ENCODE measurements at places on chromosomes 12 and 14.

DNA sequence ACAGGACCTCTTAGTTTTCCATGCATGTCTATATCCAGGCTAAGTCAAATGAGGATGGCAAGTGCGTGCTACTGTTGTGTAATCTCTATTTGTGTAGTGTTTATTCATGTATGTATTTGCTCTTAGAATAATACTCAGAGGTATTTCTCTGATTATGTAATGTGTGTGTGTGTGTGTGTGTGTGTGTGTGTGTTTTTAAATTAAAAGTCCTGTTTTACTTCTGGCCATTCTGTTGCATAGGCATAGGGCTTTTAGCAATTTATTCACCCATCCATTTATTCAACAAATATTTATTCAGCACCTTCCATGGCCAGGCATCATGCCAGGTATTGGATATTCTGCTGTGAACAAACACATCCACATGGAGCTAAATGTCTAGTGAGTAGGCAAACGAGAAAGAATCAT, 63.5 kb downstream of the PELI2 start:
- DNase-seq = no peak

- no peak for DNase-seq
Measured at GRCh38 chr12:69467366-69467765, 2.8 kb upstream of the FRS2 start.

DNA sequence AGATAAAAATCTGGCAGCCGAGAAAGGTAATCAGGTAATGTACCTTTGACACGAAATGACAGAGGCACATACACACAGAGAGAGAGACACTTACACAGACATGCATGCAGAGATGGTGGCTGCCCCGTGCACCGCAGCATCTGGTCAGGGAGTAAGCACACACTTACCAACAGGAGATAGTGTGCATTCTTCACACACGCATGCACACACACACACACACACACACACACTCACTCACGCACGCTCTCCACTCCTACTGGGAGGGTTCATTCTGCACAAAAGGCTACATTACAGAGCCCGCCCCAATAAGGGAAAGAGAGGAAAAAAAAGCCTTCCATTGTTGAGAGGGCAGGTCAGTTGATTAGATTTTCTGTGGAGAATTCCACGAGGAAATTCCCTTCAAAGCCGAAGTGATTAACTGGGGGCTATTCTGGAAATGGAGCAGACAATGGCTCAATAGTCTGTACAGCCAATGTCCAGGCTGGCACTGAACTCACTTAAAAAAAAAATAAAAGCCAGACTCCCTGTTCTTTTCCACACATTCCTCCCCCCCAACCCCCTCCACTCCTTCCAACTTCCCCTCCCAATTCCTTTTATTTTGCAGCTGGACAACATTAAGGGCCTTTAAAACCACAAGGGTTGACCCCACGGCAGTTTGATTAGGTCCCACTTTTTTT, 1.4 kb upstream of the SOX5 start:
- peak; percentile 2 for DNase-seq

- no peak for DNase-seq
Measured at GRCh38 chr12:107331912-107332311, 238.6 kb upstream of the CRY1 start.

DNA sequence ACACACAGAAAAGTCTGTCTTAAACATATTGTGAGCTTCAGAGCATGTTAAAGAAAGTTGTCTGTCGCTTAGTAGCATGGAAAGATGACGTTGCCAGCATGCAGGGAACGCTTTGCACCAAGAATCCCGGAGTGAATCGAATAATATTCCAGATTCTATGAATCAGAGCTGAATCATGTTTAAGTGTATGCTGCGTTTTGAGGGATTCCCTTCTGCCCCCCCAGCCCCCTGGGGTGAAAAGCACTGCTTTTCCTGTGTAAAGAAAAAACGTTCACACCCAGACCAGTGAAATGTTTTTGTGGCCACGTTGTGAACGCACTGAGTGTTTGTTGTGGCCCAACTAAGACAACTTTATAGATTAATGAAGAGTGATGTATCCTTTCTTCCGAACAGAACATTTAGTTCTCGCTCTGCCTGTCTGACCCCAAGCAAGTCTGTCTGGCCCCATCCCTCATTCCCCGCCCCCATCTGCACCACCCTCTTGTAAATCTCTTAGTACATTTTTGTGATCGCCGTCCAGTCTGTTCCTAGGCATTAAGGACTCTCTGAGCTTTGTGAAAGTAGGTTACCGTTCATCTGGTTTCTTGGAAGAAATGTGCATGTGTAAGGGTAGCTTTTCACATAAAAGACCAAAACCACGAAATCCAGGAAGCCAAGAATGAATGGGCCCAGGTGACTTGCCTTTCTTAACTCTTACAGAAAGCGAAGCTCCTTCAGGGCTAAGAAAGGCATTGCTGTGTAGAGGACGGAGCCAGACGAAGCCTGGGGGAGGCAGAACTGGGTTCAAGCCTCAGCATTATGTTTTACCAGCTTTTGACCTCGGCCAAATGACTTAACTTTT, 103.0 kb downstream of the SAMD4A start:
- peak; percentile 89 for DNase-seq

DNA sequence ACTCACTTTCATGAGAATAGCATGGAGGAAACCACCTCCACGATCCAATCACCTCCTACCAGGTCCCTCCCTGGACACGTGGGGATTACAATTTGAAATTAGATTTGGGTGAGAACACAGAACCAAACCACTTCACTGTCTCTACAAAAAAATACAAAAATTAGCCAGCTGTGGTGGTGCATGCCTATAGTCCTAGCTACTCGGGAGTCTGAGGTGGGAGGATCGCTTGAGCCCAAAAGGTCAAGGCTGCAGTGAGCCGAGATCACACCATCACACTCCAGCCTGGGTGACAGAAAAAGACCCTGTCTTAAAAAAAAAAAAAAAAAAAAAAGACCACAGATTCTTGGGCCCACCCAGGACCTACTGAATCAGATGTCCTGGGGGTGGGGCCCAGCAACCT, 28.3 kb downstream of the BRI3BP start:
- DNase-seq = no peak

DNA sequence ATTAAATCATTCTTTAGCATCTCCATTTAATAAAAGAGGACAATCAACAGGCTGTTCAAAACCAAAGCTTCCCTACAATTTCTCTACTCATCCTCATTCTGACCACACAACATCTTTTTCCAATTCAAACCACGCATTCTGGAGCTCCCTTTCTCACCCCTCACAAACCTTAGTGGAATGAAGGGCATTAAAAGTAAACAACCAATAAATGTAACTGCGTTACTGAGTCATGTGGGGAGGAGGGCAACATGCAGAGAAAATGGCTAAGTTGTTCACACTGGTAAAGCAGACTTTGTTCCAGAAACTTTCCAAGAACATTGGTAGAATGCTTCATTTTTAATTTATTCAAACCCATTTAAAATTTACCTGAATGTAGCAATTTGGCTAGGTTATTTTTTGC, 19.6 kb downstream of the SOX5 start:
- DNase-seq = no peak

DNA sequence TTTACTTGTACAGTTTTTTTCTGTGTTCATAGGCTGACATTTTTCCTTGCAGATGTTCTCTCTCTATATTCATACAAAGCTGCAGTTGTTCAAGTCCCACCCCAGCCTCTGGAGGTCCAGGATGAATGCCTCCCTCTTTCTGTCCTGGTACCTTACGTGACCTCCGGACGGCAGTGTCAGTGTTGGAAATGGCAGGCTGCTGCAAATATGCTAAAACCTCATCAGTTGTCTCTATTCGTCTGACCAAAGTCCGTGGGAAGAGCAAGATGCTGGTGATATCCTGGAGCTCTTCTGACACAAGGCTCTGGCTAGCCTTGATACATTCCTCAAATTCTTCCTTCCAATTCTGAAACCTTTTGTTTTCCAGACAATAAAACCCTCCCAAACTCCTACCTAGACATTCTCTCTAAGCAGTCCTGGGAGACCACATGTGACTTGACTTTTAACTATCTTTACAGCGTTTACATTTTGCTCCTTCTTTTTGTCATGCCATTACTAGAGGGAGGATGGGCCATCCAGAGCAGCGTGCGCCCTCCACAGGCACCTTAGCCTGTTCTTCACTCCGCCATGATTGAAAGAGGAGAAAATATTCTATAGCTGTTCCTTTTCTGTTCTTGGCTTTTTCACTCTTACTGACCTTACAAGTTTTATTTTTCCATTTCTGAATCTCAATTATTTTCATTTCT, 143.6 kb downstream of the RGS6 start:
- DNase-seq = no peak

GRCh38 chr12:65712260-65713004, 111.9 kb upstream of the HMGA2 start:
- no peak for DNase-seq

GRCh38 chr14:69879175-69880043, at the start of gene SMOC1:
Gene SMOC1, plus strand, starts transcription at chr14:69879416. Its CDS starts 263 bp downstream, at chr14:69879679.
- DNase-seq = no peak

GRCh38 chr12:128820723-128821432, 2.9 kb downstream of the SLC15A4 start:
- DNase-seq = no peak

DNA sequence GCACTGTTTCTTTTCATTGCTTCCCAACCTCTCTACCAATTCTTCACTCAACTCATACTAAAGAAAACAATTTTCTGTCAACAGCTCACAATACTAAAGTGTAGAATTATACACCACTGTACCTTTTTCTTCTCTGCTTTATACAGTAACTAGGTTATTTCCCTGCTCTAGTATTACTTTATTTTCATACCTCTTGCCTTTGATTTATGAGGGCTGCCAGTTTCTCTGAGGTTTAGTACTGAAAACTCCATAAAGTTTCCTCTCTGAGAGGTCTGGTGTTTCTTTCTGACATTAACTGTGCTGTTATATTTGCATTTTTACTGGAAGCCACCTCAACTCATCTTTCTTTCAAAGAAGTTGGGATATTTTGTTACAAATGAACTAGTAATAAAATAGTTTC, 63.0 kb upstream of the GRIP1 start:
- no peak for DNase-seq

DNA sequence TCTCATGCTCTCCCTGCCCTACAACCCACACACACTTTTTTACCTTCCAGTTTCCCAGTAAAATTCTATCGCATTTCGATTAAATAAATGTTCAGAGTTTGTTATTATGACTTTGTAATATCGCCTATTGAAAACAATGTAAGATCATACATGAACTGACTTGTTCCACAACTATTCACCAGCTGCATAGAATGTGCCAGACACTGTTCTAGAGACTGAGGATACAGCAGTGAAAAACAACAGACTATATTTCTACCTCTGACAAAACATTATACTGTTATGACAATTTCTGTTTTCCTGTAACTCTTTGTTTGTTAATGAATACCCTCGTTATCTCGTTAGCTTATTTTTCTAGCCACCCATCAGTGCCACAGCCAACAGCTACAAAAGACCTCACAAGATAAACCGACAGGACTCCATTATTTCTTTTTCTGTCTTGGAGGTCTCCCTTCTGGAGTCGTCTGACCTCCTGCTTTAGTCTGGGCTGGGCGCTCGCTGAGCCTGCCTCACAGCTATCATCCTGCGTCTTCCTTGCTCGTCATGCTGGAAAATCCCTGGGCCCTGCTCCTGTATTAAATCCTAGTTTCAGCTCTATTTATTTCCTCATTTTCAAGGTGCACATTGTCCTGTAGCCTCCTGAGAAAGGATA, 498.9 kb downstream of the DIO2 start:
- no peak for DNase-seq

GRCh38 chr14:105855893-105856675, 329.7 kb downstream of the TMEM121 start:
- DNase-seq = no peak

GRCh38 chr14:91681118-91681517, 50.8 kb downstream of the CATSPERB start:
- no peak for DNase-seq

GRCh38 chr12:110754101-110754793, 11.6 kb upstream of the PPP1CC start:
- no peak for DNase-seq

GRCh38 chr12:28899951-28900350, 249.1 kb upstream of the FAR2 start:
- DNase-seq = peak; percentile 98

DNA sequence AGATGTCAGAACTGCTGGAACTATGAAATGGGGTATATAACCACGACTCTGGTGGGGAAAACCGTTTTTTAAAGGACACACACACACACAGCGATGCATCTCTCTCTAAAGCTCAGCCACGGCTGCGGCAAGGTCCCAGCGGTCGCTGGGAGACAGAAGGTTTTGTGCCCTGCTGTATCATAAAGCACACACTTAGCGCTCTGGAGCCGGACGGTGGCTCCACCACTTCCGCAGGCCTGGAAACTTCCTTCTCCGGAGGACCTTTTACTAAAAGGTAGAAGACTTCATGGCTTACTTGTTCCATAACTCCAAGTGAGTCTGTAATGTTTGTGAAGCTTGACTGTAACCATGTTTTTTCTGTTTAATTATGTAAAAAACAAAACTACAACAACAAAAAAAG, 349.3 kb downstream of the DIO2 start:
- no peak for DNase-seq

- no peak for DNase-seq
Measured at GRCh38 chr14:63902375-63902976, 49.7 kb downstream of the SYNE2 start.

- peak; percentile 66 for DNase-seq
Measured at GRCh38 chr12:122681814-122682213, 21.3 kb downstream of the HCAR2 start.

DNA sequence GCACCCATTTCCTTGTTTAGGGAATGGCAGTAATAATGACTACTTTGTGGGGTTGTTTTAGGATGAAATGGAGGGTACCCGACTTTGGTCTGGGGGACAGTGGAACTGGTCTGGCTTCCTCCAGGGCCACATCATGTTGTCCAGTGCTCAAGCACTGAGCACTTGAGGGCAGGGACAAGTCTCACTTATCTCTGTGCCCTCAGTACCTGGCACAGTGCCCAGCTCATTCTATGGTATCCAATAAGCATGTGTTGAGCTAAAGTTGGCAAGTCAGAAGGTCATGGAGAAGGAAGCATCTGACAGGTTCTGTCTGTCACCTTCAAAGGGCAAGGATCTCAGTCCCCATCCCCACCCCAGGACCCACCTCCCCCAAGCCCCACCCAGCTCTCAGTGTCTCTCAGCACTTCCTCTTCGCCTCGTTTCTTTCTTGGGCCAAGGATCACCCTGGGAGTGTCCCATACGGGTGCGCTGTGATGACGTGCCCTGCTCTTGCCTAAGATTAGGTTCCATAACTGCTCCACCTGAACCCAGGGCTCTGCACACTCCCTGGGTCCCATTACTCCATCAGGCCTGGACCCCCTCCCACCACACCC, 24.3 kb upstream of the TMEM106C start:
- DNase-seq = no peak

- peak; percentile 45 for DNase-seq
Measured at GRCh38 chr12:52038447-52038846, 12.8 kb upstream of the NR4A1 start.

DNA sequence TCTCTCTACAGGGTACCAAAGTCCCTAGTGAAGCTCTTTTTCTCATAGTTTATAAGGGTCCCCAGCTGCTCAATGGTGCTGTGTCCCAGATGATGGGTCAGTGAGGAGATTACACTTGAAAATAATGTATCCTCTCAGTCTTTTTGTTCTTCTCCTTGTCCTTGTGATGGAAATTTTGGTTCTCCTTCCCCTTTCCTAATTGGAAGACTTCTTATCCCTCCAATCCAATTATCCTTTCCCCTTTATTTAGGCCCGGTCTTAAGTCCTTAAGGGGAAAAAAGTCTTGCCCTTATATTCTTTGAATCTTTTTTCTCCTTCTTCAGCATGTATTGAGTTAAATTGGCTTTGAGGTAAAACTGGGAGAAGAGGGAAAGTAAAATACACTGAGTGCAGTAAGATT, 126.1 kb upstream of the PTPRQ start:
- no peak for DNase-seq

Measured in EH (cell line).